GM12878 (cell line): ENCODE measurements at places on chromosomes 1 and 21. TPM values are rescaled to one million over a fixed set of nuclear protein-coding genes. Genes with fewer than 3 reads are reported as not detected.

- no peak for DNase-seq
- H3K27ac ChIP-seq, result no peak overlapping the region
- H3K27me3 ChIP-seq, result no peaks in the 10 kb centered on the region
- peaks cover 6% of the 10 kb centered on the region; the same call in 1 of the 2 replicates for H3K36me3 ChIP-seq
- H3K4me3 ChIP-seq, result no peak overlapping the region
Observed at GRCh38 chr1:44332505-44332904, 22.6 kb downstream of the ERI3 start.

- no peak overlapping the region for H3K27ac ChIP-seq
- no peaks in the 10 kb centered on the region for H3K4me1 ChIP-seq
- no peak for DNase-seq
- H3K36me3 ChIP-seq, result no peaks in the 10 kb centered on the region
- H3K4me3 ChIP-seq, result no peak overlapping the region
Observed at GRCh38 chr1:223083831-223084230, 59.2 kb downstream of the TLR5 start.

GRCh38 chr1:208187499-208188041 is 56.6 kb downstream of the PLXNA2 start:
- H3K27me3 ChIP-seq, result no peaks in the 10 kb centered on the region
- H3K4me3 ChIP-seq, result peak overlapping the region; percentile 48; the same call in 1 of the 2 replicates
- DNase-seq, result peak; percentile 70
- peak overlapping the region; percentile 92 for H3K27ac ChIP-seq
- no peaks in the 10 kb centered on the region for H3K36me3 ChIP-seq

DNA sequence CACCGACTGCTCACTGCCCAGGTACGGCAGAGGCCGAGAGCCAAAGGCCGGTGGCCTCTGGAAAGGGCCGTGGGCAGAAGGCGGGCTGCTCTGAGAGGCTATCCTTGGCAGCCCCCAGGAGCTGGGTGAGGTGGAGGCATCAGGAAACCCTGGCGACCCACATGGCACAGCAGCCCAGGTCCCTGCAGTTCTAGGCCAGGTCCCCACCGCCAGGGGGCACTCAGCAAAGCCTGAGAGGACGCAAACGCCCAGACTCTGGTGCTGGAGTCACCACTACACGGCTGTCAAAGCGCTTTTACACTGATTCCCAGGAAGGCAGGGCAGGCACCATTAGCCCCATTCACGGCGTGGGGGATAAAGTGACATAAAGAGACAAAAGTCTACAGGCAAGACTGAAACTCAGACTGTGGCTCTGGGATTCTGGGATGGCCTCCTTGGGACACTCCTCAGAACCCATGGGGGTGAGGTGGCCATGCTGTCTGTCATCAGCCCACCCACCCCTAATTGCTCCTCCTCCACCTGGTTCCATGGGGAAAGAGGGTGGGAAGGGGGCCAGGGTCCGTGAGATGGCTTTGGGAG is 4.9 kb downstream of the PLEKHG5 start:
- peaks cover 2% of the 10 kb centered on the region for H3K27me3 ChIP-seq
- no peaks in the 10 kb centered on the region for H3K4me1 ChIP-seq
- H3K4me3 ChIP-seq, result no peak overlapping the region
- no peak for DNase-seq

GRCh38 chr21:33977017-33977720 is 61.6 kb upstream of the ATP5PO start:
- no peaks in the 10 kb centered on the region for H3K36me3 ChIP-seq
- H3K27ac ChIP-seq, result peak overlapping the region; percentile 99
- no peak for DNase-seq
- H3K4me1 ChIP-seq, result peaks cover 27% of the 10 kb centered on the region

DNA sequence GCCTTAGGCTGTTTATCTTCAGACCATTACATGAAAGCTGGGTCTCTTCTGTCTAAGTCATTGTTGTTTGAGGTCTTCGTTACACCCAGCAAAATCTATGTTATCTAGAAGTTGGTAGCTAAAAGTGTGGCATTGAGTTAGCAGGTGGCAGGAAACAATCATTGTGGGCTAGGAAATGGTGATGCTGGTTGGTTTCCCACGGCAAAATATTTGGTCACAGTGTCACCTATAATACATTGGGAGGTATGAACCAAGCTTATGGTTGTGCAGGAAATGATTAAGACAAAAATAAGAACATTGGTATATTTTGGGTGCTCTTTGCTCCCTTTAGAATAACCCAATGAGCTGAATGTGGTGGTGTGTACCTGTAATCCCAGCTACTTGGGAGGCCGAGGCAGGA is 169.7 kb downstream of the TRIM33 start:
- H3K27ac ChIP-seq, result no peak overlapping the region
- no peak for DNase-seq
- H3K27me3 ChIP-seq, result peaks cover 2% of the 10 kb centered on the region
- H3K36me3 ChIP-seq, result no peaks in the 10 kb centered on the region

GRCh38 chr1:90835661-90836344 is 118.7 kb upstream of the BARHL2 start:
- no peak for DNase-seq
- no peaks in the 10 kb centered on the region for H3K4me1 ChIP-seq
- peaks cover 2% of the 10 kb centered on the region; the same call in 1 of the 2 replicates for H3K27me3 ChIP-seq
- no peak overlapping the region for H3K4me3 ChIP-seq
- H3K36me3 ChIP-seq, result no peaks in the 10 kb centered on the region

DNA sequence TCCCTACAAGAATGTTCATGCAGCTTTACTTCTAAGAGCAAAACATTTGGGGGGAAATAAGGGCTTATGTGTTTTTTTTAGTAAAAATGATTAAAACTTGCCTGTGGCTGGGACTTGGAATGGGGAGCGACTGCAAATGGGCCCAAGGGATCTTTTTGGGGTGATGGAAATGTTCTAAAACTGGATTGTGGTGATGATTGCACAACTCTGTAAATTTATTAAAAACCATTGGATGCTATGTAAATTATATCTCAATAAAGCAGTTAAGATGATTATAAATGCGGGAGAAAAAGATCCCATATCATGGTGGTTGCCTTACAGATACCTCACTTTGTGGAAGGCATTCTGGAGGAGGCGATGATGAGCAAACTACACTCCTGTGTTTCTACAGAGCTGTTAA is 30.2 kb upstream of the STUM start:
- H3K36me3 ChIP-seq, result no peaks in the 10 kb centered on the region
- no peaks in the 10 kb centered on the region for H3K4me1 ChIP-seq
- H3K27me3 ChIP-seq, result no peaks in the 10 kb centered on the region
- H3K4me3 ChIP-seq, result no peak overlapping the region

- H3K27ac ChIP-seq, result no peak overlapping the region
- no peaks in the 10 kb centered on the region for H3K27me3 ChIP-seq
- H3K4me3 ChIP-seq, result no peak overlapping the region
Observed at GRCh38 chr1:99727575-99728185, 38.8 kb downstream of the FRRS1 start.

DNA sequence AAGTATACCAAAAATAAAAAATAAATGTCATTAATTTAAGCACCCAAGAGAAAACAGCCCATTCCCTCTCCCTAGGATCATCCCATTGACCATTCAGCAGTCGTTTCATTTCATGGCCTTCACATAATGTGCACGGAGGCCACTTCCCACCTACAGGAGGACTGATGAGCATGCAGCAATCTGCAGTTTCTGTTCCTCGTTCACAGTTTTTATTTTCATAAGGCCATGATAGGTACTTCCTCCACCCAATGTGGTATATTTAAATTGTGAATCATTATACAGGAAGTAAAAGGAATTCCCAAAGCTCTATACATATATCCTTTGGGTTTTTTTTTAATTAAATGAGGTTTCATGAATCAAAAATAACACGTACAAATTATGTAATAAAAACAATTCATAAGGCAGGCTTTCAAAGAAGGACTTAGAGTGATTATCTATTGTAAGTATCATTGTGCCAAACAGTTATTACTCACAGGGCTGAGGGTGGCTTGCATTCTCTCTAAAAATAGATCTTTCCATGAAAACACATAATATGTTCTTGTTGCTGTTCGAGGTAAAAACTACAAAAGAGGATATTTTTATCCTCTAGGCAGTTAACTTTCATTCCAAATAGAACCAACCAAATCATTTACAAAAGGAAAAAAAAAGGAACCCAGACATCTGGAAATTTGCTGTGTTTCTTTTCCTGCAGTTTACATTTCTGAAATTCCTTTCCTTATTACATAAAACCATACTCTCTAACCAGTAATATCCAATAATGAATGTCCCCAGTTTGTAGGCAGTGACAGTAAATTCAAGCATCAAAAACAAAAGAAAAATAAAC is 27.5 kb upstream of the SLC44A3 start:
- peaks cover 4% of the 10 kb centered on the region; the same call in 1 of the 2 replicates for H3K4me1 ChIP-seq
- no peaks in the 10 kb centered on the region for H3K36me3 ChIP-seq
- no peaks in the 10 kb centered on the region for H3K27me3 ChIP-seq
- no peak overlapping the region for H3K4me3 ChIP-seq
- DNase-seq, result peak; percentile 45
- no peak overlapping the region for H3K27ac ChIP-seq

DNA sequence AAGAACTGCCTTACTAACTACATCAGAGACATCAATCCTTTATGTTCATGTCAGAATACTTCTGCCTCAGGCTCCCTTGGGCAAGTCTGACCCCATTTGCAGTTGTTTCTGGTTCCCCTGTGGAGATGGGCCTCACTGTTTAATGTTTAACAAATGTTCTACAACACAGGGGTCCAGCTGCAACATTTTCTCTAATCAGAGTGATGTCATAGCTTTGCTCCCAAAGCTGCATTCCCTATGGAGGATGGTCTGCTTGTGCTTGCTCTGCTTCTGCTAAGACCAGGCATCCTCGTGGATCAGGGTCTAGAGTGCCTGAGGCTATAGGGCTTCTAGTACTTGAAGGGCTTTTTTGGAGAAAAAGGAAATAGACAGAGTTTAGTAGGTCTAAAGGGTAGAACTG is 1071.2 kb downstream of the TTLL7 start:
- no peak for DNase-seq
- H3K36me3 ChIP-seq, result no peaks in the 10 kb centered on the region
- no peaks in the 10 kb centered on the region for H3K27me3 ChIP-seq
- no peak overlapping the region for H3K4me3 ChIP-seq

DNA sequence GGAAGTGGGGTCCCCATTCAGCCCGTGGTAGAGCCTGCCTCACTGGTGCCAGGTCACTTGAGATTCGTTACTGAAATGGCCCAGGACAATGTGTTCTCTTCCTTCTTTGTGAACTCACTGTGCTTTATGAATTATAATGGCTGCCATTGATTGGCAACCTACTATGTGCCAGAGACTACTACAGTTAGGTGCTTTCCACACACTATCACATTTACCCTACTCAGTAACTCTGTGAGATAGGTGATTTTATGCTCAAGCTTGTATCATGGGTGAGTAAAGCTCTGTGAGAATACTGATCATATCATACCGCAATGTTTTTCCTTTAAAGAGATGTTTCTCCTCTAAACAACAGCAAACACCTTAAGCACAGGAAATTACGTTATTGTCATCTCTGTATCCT is 225.9 kb downstream of the SMYD3 start:
- no peaks in the 10 kb centered on the region for H3K36me3 ChIP-seq
- no peaks in the 10 kb centered on the region for H3K4me1 ChIP-seq
- DNase-seq, result no peak
- H3K4me3 ChIP-seq, result no peak overlapping the region
- no peak overlapping the region for H3K27ac ChIP-seq
- no peaks in the 10 kb centered on the region for H3K27me3 ChIP-seq

- H3K4me1 ChIP-seq, result no peaks in the 10 kb centered on the region
- H3K4me3 ChIP-seq, result no peak overlapping the region
- no peaks in the 10 kb centered on the region for H3K27me3 ChIP-seq
- DNase-seq, result no peak
- H3K36me3 ChIP-seq, result no peaks in the 10 kb centered on the region
Observed at GRCh38 chr1:3336641-3337630, 117.5 kb upstream of the ARHGEF16 start.

DNA sequence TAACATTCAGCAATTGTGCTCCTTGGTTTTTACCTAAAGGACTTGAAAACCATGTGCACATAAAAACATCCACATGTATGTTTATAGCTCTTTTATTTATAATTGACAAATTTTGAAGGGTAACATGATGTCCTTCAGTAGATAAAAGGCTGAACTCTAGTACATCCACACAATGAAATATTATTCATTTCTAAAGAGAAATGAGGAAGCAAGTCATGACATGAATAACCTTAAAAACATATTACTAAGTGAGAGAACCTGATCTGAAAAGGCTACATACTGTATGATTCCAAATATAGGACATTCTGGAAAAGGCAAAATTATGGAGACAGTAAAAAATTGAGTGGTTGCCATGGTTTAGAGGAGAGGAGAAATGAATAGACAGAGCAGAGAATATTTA is 50.3 kb downstream of the DRAM2 start:
- H3K27me3 ChIP-seq, result no peaks in the 10 kb centered on the region
- H3K4me3 ChIP-seq, result no peak overlapping the region
- DNase-seq, result no peak
- no peaks in the 10 kb centered on the region for H3K4me1 ChIP-seq
- H3K36me3 ChIP-seq, result no peaks in the 10 kb centered on the region

GRCh38 chr1:183870351-183871077 is 65.6 kb downstream of the RGL1 start:
- peak overlapping the region; percentile 45; the same call in 1 of the 2 replicates for H3K27ac ChIP-seq
- no peaks in the 10 kb centered on the region for H3K27me3 ChIP-seq
- peaks cover 13% of the 10 kb centered on the region for H3K36me3 ChIP-seq
- no peak for DNase-seq
- H3K4me3 ChIP-seq, result no peak overlapping the region
- 0 out of 2 replicates have a peak, but pooled peaks cover 4% of the 10 kb centered on the region for H3K4me1 ChIP-seq

Gene S100A16
- total RNA-seq, result 0.51 TPM in 1 of 2 replicates, not detected in the other

Gene RPTN
- not detected in 2 replicates for total RNA-seq

Gene AMY1C
- not detected in 2 replicates for total RNA-seq

Gene TGFB2
- 0.35 TPM in 1 of 2 replicates, not detected in the other for total RNA-seq

Gene NDUFS5
- 240 and 265 TPM in 2 replicates for total RNA-seq

Gene RAD54L
- 34.0 and 34.7 TPM in 2 replicates for total RNA-seq

Gene BRINP3
- total RNA-seq, result not detected in 2 replicates

Gene ATP6V1G3
- total RNA-seq, result not detected in 2 replicates

Gene AKR7A3
- 0.88 and 1.1 TPM in 2 replicates for total RNA-seq

Gene AMY2A
- total RNA-seq, result 0.35 TPM in 1 of 2 replicates, not detected in the other

Gene PHC2
- 35.9 and 36.0 TPM in 2 replicates for total RNA-seq

Gene CHIA
- not detected in 2 replicates for total RNA-seq

Gene IVL
- 12.1 and 12.2 TPM in 2 replicates for total RNA-seq
